ENCODE measurements at places on chromosomes 1 and 21.

DNA sequence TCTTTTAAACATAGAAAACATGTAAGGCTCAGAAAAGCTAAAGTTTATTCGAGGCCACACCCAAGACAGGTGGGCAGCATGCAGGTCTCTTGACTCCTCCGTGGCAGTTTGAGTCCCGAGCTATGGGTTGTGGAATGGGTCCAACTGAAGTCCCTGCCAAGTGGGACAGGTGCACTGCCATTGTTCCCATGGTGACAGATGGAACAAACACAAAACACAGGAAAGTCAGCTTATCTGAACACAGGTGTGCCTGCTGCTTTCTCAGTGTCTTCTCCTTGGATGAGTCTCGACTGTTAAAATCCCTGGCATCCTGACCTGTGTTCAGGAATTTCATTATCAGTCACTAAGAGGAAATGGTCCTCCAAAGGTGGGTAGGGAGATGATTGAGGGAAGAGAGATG is 99.0 kb upstream of the RAB4A start:
- no peak for DNase-seq

DNA sequence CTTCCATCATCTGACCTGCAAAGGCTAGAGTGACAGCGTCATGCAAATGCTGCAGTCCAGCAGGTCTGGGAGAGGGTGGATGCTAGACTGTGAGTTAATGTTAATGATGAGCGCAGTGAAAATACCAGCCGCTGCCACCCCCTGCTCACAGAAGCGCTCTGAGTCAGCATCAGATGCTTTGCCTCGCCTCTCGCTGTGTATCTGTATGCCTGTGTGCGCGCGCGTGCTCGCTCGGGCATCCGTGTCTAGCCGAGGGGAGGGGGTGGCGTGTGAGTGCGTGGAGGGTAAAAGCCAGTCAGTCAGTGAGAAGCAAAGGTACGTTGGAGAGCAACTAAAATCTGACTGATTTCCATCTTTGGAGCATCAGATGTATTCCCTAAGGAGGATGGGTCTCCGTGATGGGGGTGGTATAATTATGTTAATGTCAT is 858.7 kb downstream of the USP25 start:
- no peak for DNase-seq

- no peak for DNase-seq
Observed at GRCh38 chr1:154148807-154149206, 6.1 kb downstream of the NUP210L start.

DNA sequence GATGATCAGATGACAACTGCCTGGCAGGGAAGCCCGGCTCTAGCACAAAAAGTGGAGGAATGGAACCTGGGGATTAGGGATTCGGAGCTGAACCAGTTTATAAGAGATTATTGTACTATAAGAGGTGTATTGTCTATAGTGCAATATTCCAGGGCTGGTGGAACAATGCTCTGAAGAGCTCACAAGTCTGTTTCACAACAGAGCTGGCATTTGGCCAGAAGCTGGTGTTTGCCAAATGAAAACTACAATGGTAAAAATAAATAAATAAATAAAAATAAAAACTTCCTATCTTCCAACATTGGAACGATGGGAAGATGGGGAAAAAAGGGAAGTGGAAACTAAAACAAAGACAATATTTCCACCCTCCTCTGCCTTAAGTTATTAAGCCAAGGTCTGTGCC is 73.5 kb downstream of the CHODL start:
- no peak for DNase-seq

DNA sequence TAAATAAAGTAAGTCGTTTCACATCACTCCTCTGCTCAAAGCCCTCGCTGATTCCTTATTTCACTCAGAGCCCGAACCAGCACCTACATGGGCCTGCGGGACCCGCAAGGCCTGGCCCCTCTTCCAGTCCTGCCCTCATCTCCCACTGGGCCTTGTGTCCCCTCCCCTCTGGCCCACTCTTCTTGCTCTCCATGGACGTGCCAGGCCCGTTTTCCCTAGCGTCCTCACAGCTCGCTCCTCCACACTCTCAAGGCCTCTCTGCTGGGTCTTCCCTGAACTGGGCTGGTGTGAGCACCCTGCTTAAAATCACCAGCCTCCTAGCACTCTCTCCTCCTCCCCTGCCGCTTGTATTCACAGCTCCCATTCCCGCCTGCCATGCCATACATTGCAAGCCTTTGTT is 237.9 kb downstream of the FOXD2 start:
- DNase-seq, result no peak

GRCh38 chr1:31595836-31596736 is 19.8 kb downstream of the TINAGL1 start:
- peak; percentile 26 for DNase-seq

DNA sequence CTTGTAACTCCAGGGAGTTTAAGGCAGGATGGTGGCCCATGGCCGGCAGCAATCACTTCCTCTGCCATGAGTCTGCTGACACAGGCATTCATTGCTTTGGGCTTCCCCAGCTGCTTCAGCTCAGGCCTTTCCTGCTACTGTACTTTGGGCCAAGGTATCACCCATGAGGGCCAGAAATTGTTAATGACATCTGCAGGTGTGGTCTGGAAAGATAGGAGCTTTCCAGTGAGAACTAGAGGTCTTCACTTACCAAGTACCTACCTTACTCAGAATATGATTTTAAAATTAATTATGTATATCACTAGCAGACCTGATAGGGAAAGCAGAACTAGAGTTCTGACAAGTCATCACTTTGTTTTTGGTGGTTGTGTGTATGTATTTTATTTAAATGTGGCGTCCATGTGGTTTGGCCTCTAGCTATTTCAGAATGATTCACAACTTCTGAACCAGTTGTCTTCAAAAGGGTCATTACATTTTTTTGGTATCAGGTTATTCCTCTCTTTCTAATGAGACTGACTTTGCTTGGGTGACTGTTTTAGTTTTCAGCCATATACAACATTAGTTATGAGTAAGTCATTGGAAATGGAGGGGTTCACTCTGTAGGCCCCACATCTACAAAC is 2.7 kb downstream of the RGL1 start:
- no peak for DNase-seq

- DNase-seq, result no peak
Observed at GRCh38 chr1:49226758-49227157, 450.1 kb upstream of the BEND5 start.

DNA sequence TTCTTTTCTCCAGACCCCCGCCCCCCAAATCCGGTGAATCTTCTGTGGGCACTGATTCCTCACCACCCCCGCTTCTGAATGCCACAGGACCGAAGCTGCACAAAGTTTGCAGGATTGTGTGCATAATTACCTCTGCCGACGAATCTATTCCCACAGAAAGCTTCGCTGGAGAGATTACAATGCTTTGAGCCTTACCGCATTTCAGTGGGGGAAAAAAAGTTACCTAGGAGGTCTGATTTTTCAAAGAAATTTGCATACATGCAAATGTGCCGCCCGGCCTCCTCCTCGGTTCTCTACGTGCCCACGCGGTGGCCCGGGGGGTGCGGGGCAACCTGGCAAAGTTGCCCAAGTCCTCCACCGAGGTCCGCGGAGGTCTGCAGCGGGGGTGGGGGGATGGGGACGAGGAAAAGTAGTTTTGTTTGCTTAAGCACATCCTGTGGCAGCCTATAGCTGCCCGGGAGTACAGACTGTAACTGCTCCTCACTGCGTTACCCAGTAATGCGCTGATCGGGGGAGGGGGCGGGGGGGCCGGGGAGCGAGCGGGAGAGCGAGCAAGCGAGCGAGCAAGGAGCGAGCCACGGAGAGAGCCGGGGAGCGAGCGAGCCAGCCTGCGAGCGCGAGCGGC is 563 bp upstream of the NFIA start:
- peak; percentile 67 for DNase-seq

GRCh38 chr1:157700732-157701131 is at the start of gene FCRL3:
Gene FCRL3, minus strand, starts transcription at chr1:157700769. Its CDS starts 280 bp downstream, at chr1:157700489.
- no peak for DNase-seq

DNA sequence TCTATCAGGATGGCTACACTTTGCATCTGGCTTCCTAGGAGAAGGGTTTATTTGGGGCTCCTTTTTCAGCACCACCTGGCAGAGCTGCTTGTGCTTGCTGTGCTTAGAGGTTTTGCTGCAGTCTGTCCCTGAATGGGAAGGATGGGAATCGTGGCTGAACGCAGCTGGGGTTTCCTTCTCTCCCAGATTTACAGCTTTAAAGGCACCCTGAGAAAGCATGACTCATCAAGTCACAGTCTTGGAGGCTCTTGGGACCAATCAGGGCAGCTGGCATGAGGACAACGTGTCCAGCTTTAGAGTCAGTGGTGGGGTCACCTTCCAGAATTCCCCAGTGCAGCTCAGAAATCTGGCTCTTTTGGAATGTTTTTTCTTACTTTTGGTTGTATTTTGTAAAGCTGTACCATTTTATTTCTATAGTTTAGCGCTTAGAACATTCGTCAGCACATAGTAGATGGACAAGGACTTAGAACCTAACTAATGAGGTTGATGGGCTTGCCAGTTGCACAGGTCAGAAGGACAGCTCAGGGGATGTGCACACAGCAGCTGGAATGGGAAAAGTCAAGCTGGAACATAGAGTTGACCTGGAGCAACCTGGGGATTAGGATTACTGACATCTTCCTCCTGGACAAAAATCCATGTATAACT is 222.6 kb downstream of the PRDM2 start:
- DNase-seq, result no peak

DNA sequence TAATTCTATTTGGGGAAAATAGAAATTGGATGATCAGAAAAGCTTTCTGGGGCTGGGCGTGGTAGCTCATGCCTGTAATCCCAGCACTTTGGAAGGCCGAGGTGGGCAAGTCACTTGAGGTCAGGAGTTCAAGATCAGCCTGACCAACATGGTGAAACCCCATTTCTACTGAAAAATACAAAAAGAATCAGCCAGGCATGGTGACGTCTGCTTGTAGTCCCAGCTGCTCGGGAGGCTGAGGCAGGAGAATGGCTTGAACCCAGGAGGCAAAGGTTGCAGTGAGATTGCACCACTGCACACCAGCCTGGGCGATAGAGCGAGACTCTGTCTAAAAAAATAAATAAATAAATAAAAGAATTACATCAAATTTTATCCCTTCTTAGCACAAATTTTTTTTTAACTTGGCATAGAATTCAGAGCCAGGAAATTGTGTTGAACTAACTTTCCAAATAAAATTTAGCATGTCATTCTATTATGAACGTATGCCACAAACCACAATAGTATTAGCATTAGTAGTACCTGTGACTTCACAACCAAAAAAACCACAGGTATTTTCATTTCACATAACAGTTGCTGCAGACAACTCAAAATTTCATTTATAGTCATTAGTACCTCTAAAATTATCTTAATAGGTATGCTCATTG is 4.5 kb upstream of the ANKRD13C start:
- DNase-seq, result no peak

DNA sequence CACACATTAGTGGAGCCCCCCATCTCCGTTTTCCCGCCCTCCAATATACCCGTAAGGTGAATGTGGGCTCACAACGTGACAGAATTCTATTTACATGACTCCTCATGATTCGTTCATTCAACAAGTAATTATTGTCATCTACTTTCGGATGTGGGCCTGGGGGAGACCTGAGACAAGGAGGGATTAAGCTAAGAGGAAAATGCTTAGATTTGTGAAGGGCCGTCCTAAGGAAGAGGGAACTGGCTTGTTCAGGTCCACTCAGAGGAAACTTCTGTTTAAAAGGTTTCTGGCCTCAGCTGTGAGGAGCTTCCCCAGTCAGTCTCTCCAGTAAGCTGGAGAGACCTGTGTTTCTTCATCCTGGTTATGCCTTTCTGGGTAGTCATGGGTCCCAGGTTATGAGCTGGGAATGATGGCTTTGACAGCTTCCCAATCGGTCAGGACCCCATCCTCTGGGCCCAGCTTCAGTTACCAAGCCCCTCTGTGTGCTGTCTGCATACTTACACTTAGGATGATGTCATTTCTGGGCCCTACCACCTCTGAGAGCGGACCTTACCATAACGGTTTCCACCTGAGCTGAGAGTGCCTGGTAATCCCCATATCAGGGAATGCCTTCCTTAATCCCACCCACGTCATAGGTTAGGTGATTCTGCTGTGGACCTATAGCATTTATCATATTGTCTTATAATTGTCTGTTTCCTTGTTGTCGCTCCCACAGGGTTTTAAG is 687 bp upstream of the ERI3 start:
- no peak for DNase-seq

DNA sequence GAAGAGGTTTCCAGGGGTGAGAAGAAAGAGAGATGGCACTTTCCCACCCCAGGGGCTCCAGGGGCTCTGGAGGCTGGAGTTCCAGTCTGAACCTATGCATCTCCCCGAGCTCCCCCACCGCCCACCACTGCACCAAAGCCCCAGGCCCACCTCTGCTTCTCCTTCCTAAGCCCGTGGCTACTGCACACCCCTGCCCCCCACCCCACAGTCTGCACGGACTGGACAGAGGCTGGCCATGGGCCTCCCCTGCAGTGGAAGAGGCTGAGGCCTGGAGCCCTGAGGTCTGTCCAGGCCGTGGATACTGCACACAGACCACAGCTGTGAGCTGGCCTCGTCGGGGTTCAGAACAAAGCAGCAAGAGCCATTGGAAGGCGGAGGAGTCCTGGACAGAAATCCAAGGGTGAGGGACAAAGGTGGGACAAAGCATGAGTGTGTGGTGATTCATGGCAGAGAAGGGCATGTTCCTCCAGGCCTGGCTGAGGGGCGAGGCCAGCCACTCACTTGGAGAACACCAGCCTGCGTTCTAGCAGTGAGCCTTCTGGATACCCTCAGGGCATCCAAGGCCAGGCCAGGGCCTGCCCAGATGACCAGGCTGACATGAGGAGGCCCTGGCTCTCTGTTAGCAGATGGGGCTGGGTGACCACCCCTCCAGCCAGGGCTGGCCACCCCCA is 244.8 kb upstream of the VAMP3 start:
- no peak for DNase-seq

- no peak for DNase-seq
Observed at GRCh38 chr1:231927431-231927830, 300.8 kb downstream of the DISC1 start.

DNA sequence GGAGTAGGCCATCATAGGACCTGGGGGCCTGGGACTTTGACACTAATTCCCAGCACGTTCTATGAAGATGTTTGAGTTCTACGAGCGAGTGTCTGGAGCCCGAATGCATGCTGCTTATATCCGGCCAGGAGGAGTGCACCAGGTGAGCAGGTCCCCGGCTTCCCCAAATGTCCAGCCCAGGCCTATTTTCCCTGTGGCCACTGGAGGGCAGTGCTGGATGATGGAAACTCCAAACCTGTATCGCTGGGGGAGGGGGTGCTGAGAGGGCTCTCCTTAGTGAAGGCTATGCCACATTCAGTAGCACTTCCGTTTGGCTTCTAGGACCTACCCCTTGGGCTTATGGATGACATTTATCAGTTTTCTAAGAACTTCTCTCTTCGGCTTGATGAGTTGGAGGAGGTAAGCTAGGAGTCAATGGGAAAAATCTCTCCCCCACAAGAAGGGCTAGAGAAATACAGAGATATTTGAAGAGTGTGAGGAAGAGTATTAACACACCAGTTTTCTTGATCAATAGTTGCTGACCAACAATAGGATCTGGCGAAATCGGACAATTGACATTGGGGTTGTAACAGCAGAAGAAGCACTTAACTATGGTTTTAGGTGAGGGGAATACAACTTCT is 5.2 kb upstream of the FCER1G start:
- peak; percentile 85 for DNase-seq
